ENCODE measurements at places on chromosomes 7 and 10. TPM values are rescaled to one million over a fixed set of nuclear protein-coding genes. Genes with fewer than 3 reads are reported as not detected.

- H3K4me3 ChIP-seq = no peak overlapping the region
- no peaks in the 10 kb centered on the region for H3K36me3 ChIP-seq
- H3K4me1 ChIP-seq = no peaks in the 10 kb centered on the region
- H3K27ac ChIP-seq = no peak overlapping the region
- H3K27me3 ChIP-seq = no peaks in the 10 kb centered on the region
Observed at GRCh38 chr10:76160446-76161300, 729.2 kb downstream of the LRMDA start.

- H3K27ac ChIP-seq = no peak overlapping the region
- peaks cover 2% of the 10 kb centered on the region for H3K27me3 ChIP-seq
- no peaks in the 10 kb centered on the region for H3K36me3 ChIP-seq
- H3K4me3 ChIP-seq = no peak overlapping the region
Observed at GRCh38 chr7:13050703-13051102, 363.3 kb downstream of the ARL4A start.

GRCh38 chr7:130345136-130345535 is 520 bp downstream of the CPA5 start:
- H3K27me3 ChIP-seq = peaks cover 9% of the 10 kb centered on the region
- no peaks in the 10 kb centered on the region for H3K36me3 ChIP-seq
- no peak overlapping the region for H3K27ac ChIP-seq
- H3K4me1 ChIP-seq = peaks cover 3% of the 10 kb centered on the region
- no peak for DNase-seq

GRCh38 chr10:44635176-44635575 is 250.3 kb upstream of the CXCL12 start:
- H3K27ac ChIP-seq = no peak overlapping the region
- no peaks in the 10 kb centered on the region for H3K36me3 ChIP-seq

DNA sequence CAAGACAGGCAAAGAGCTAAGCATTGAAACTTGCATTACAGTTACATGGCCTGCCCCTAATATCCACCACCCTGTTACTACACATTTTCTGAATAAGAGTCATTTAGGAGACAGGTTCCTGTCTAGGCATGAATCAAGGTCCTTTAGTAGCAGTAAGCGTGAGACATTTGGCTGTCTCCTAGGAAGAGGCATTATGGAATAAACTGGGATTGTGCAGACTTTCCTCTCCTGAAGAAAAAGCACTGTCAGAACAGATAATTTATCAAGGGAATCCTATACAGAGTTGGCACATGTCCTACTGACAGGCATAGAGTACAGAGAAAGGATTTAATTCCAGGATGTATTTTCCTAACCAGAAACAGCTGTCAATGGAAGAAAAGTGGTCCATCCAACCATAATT is 111.9 kb downstream of the INHBA start:
- no peak for DNase-seq
- H3K36me3 ChIP-seq = no peaks in the 10 kb centered on the region
- H3K27me3 ChIP-seq = no peaks in the 10 kb centered on the region
- no peak overlapping the region for H3K27ac ChIP-seq

DNA sequence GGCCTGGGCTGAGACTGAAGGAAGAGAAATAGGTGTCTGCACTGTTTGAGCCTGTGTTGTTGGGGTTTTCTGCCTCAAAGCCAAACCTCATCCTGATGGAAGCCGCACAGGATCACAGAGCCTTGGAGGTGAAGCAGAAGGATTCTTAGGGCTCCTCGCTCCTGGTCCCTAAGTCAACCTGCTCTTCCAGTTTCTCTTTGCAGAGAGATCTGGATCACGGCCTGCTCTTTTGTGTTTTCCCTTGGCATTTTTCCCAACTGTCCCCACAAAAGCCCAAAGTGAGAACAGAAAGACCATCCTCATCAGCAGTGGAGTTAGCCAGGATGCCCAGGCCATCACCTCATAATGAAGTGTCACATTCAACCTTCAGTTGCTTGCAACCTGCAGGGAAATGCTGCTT is 20.3 kb upstream of the PPIA start:
- peaks cover 13% of the 10 kb centered on the region for H3K27me3 ChIP-seq
- H3K4me3 ChIP-seq = no peak overlapping the region
- H3K4me1 ChIP-seq = peaks cover 4% of the 10 kb centered on the region
- no peak for DNase-seq

DNA sequence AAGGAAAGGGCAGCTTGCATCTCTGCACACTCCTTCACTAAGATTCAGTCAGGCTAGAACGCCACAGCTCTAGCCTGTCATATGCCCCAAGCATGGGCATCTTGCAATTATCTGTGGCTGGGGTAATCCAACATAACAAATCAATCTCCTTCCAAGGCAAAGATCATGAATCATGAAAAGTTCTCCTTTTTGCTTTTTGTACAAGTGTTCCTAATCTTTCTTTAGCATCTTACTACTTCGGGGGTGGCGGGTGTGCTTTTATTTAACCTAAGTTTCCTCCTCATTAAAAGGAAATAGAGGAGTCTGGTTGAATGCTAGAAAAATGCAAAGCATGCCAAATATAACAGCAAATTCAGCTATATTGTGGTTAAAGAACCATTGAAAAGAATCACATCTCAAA is 43.5 kb upstream of the NKX2-3 start:
- H3K27ac ChIP-seq = no peak overlapping the region

- H3K4me1 ChIP-seq = no peaks in the 10 kb centered on the region
- peaks cover 20% of the 10 kb centered on the region for H3K27me3 ChIP-seq
Observed at GRCh38 chr10:98055841-98056516, 25.6 kb upstream of the CRTAC1 start.

- no peak overlapping the region for H3K4me3 ChIP-seq
- peak overlapping the region; percentile 6 for H3K27ac ChIP-seq
- DNase-seq = no peak
- peaks cover 10% of the 10 kb centered on the region for H3K4me1 ChIP-seq
Observed at GRCh38 chr10:132439025-132439388, 42.0 kb downstream of the PWWP2B start.

DNA sequence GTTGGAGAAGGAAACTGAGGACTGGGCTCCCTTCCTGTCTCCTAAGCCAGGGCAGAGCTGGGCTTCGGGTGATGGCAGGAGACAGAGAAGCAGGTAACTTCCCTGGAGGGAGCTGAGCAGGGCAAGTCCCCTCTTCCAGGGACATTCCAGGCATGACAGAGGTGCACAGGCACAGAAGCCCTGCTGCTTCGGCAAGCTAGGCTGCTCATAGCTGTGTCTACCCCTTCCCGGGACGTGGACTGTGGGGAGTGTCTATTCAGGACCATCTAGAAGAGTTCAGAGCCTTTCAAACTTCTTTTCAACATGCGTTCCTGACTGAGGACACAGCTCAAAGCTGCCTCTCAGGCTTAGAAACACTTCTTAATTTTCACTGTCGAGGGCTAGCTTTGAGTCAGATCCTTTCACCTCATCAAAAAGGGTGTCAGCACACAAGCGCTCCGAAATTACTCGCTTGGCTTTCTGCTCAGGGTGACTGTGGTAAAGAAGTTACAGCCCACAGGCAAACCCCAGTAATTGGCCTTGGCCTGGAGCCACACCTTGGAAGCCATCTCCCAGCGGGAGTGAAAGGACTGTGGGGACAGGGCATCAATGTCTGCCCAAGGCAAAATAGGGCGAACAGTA is 63.7 kb upstream of the STEAP1B start:
- DNase-seq = peak; percentile 74
- peaks cover 46% of the 10 kb centered on the region for H3K4me1 ChIP-seq
- H3K27ac ChIP-seq = peak overlapping the region; percentile 65

DNA sequence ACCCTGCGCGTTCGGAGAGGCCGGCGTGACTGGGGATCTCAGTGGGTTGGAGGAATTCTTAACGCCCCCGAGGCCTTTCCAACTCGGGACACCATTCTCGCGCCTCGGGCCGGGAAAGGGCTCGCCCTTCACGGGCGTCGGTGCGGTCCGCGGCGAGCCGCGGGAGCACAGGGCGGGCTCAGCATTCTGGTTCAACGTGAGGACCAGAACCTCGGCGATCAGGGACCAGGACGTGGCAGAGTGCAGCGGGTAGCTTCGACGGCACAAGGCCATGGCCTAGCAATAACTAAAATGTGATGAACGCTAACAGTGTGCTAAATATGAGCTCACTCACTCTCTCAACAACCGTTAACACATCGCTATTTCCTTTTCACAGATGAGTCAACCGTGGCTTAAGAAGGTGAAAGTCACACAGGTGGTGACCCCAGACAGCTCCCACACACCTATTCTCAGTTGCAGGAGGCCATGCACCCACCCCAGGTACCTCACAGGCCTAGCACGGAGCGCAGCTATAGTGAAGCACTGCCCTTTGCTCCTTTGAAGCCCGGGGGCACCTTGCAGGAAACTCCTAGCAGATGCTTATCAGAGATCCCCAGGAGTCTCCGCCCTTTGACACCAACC is 4.5 kb upstream of the EMX2 start:
- H3K36me3 ChIP-seq = no peaks in the 10 kb centered on the region
- peaks cover 88% of the 10 kb centered on the region for H3K27me3 ChIP-seq
- DNase-seq = no peak
- H3K4me3 ChIP-seq = no peak overlapping the region
- no peak overlapping the region for H3K27ac ChIP-seq

- DNase-seq = no peak
- no peak overlapping the region for H3K4me3 ChIP-seq
- no peak overlapping the region for H3K27ac ChIP-seq
Observed at GRCh38 chr7:87735360-87735759, 107.2 kb downstream of the RUNDC3B start.

- no peak for DNase-seq
- no peak overlapping the region for H3K4me3 ChIP-seq
- H3K27ac ChIP-seq = no peak overlapping the region
- H3K27me3 ChIP-seq = no peaks in the 10 kb centered on the region
Observed at GRCh38 chr7:132866144-132866531, 215.8 kb downstream of the CHCHD3 start.

GRCh38 chr7:37719077-37719476 is 35.5 kb downstream of the GPR141 start:
- no peak for DNase-seq
- peaks cover 6% of the 10 kb centered on the region for H3K4me1 ChIP-seq
- no peaks in the 10 kb centered on the region for H3K36me3 ChIP-seq
- H3K4me3 ChIP-seq = no peak overlapping the region
- H3K27ac ChIP-seq = no peak overlapping the region

HKDC1 gene
- total RNA-seq = 2.7 TPM

RASSF4 gene
- 1.2 TPM for total RNA-seq

OIT3 gene
- not detected for total RNA-seq

SEC31B gene
- 120 TPM for total RNA-seq

CYP3A7 gene
- total RNA-seq = not detected

PLXDC2 gene
- not detected for total RNA-seq

OR9A2 gene
- total RNA-seq = not detected

SNX10 gene
- 59.3 TPM for total RNA-seq

TMEM213 gene
- 0.06 TPM for total RNA-seq

ASIC3 gene
- 5.3 TPM for total RNA-seq

Measured in activated CD8-positive, alpha-beta memory T cell treated with anti-CD3 and anti-CD28 coated beads, Interleukin-2, amount 10 ng/mL, durations not matched to agents 7 days and 5 days (primary cell).